ENCODE measurements at places on chromosomes 4 and X. TPM values are rescaled to one million over a fixed set of nuclear protein-coding genes. Genes with fewer than 3 reads are reported as not detected.

The ASB9 gene
- total RNA-seq = 21.0 TPM

The FAM120C gene
- 4.6 TPM for total RNA-seq

The MTTP gene
- not detected for total RNA-seq

The GJB1 gene
- not detected for total RNA-seq
